ENCODE measurements at places on chromosomes 12 and 14.

- no peak for DNase-seq
These were observed 9.4 kb downstream of the ART4 start for GRCh38 chr12:14833952-14834351.

DNA sequence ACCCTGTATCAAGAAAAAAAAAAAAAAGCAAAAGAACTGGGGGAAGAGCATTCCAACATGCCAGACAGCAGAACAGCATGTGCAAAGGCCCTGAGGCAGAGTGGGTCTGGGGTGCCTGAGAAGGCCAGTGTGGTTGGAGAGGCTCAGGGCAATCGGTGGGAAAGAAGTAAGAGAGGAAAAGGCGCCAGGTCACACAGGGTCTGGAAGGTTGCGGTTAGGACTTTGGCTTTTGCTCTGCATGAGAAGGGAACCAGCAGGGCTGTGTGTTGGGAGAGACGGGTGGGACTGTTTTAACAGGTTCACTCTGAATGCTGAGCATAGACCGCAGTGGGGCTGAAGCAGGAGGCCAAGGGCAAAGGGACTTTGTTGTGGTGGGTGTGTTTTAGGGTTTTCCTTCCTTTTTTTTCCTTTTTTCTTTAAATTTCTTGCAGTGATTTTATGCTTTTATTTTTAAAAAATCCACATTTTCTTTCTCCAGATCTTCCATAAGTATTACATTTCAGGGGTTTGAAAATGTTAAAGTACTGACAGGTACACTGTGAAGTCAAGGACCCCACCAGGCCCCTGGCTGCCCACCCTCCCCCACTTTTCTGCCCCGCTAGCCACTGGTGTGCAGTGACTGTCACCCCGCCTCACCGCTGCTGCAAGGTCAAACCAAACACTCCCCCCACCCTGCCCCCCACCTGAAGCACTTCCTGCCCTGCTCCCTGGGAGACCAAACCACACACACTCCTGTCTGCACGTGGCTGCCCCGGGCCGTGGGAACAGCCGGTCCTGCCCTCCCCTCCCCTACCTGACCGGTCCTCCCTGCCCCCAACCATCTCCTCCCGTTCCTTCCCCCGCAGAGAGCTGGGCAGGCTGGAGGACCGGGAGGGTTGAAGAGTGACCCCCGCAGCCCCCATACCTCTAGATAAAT, 30.0 kb downstream of the DTX1 start:
- no peak for DNase-seq

DNA sequence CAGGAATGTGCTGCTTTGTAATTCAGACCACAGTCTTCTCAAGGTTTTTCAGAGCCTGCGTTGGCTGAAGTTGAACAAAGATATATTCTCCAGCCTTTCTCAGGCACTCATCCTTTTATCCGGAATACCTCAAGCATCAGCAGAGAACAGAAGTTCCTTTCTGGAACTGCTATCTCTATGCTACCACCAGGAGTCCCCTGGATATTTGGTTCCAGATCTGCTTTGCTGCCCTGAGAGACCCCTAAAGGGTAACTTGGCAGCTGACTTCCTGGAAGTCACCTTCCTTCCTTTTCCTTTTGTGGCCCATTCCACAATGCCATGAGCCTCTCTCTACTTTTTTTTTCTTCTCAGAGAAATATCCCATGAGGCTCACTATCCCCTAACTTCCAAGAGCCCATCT, 188.2 kb downstream of the PLCZ1 start:
- DNase-seq: no peak

GRCh38 chr12:12930633-12931219, 21.2 kb downstream of the GPRC5D start:
- DNase-seq: no peak

- no peak for DNase-seq
These were observed 40.3 kb downstream of the RIMBP2 start for GRCh38 chr12:130675791-130676190.

GRCh38 chr12:23921099-23921856, 28.2 kb downstream of the SOX5 start:
- DNase-seq: no peak

GRCh38 chr12:47964106-47964728, 821 bp downstream of the TMEM106C start:
- DNase-seq: no peak

- no peak for DNase-seq
These were observed 2.9 kb downstream of the SLC17A8 start for GRCh38 chr12:100359822-100360221.

GRCh38 chr14:61567838-61568571, 127.3 kb upstream of the HIF1A start:
- DNase-seq: no peak

DNA sequence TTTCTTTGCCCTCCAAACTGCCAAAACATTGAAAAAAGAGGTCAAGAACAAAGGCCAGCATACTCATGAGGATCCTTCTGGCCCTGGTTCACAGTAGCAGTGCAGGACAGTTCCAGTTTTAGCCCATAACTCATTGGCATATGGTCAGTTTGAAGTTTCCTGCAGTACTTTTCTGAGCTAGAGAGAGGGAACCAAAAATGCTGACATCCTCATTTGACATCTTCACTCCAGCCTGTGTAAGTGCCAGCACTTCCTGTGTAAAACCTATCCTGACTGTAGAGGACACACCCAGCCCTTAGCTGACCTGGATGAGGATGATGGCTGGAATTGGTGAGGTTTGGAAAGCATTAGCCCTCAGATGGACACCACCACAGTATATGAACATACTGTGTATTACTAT, 84.1 kb downstream of the FGD4 start:
- no peak for DNase-seq

Measured in activated CD4-positive, alpha-beta T cell treated with anti-CD3 and anti-CD28 coated beads for 24 hours (primary cell).